ENCODE measurements at places on chromosomes 3 and 15.

GRCh38 chr3:71402911-71403310 lies 180.6 kb downstream of the FOXP1 start:
- DNase-seq, result peak; percentile 63

- DNase-seq, result no peak
Measured at GRCh38 chr15:57720867-57721266, 14.4 kb downstream of the POLR2M start.

- DNase-seq, result no peak
Measured at GRCh38 chr3:151377768-151378385, 6.7 kb downstream of the P2RY12 start.

DNA sequence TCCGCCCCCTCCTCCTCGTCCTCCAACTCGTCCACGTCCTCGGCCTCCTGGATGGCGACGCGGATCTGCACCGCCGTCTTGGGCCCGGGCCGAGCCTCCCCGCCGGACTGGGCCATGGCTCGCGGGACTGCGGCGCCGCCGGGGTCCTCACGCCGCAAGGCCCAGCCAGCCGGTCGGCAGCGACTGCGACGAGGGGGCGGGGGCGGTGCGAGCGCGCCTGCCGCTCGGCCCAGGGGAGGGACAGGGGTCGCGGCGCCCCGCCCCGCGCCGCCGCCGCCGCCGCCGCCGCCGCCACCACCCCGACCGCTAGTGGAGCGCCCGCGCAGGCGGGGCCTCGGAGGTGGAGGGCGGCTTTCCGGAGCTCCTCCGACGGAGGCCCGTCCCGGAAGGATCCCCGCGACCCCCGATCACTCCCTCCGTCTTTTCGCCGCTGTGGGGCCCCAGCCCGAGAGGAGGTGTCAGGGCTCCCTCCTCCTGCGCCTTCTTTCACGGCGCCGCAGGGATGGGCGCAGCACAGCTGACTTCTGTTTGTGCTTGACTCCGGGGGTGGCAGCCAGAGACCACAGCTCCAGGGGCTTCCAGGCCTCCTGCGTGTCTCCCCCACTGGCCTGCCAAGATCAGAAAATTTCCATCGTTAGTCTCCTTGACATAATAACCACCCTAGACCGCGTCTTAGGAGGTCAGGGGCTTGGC lies at the start of gene LARP6:
Gene LARP6 (minus strand): TSS at position 185 of the 693 bp plus-strand sequence. CDS start 69 bp downstream, at position 116.
- peak; percentile 26 for DNase-seq

GRCh38 chr3:197137751-197138150 lies 108.1 kb upstream of the MELTF start:
- peak; percentile 51 for DNase-seq

DNA sequence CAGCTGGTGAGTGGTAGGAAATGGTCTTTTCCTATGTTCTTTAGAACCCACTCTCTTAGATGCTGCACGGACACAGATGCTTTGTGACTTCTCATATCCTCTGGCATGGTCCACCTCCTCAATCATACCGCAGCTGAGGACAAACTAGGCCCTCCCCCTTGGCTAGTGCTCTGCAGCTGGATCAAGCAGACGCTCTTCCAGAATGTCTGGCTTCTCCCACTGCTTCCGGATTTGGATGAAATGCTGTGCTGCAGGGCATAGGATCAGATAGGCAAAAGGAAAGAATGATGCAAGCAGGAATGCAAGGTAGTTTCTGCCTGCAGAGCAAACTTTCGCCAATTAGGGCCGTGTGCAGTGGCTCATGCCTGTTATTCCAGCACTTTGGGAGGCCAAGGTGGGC lies 75.7 kb upstream of the SLC4A7 start:
- no peak for DNase-seq

- DNase-seq, result no peak
Measured at GRCh38 chr3:48196611-48197010, 8.4 kb upstream of the CDC25A start.

- no peak for DNase-seq
Measured at GRCh38 chr3:139357899-139358298, 14.1 kb downstream of the MRPS22 start.

DNA sequence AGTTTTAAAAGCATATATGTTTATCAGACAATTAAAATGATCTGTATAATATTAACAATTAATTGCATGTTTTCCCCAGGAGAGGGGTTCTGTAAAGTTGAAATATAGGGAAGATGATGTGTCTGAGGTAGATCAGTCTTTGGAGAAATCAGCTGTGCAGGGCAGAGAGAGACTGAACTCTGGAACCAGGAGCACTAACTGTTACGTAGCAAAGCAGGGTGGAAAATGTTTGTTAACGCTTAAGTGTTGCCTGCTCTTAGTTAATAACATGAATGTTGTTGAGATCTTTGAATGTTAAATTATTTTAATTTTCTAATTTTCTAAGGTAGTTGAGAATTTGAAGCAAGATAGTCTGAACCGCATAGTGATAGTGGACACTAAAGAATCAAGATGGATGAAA lies 57.5 kb downstream of the NEO1 start:
- no peak for DNase-seq

DNA sequence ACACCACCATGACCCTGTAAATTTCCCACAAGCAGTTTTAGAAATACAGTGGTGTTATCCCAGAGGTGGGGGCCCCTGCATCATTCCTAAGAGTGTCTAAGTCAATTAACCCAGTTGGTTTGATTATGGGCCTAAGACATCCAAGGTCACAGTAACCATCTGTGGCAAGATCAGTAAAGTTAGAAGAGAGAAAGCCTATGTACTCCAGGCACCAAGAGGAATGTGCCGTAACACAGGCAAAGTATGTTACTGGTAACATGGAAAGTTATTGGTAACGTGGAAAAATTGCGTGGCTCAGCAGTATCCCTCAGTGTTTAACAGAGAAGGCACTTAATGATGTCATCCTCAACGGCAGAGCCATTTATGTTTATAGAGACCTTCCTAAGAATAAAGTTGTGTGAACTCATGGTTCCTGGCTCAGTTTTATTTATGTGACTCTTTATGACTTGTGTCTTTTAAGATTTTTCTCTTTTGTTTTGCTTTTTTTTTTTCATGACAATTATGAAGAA lies 144.1 kb upstream of the RASGRP1 start:
- no peak for DNase-seq

DNA sequence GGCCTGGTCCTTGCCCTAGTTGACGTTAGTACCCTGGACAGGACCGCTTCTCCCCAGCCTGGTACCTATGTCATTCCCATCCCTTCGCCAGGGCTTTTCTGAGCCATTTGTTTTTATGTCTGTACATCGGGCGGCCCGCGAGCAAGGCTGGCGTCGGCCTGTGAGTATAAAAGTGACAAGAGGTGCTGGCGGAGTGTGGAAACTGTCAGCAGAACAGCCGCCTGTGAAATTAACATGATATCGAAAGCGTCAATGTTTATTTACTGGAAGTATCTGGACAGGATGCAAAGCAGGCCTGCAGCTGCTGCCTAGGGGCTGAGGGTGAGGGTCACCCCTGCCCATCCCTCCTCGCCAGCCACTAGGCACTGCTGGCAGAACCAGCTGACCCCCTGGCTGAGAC lies 33.4 kb downstream of the LINGO1 start:
- DNase-seq, result no peak

- peak; percentile 37 for DNase-seq
Measured at GRCh38 chr3:109224333-109224732, 87.8 kb downstream of the C3orf85 start.

DNA sequence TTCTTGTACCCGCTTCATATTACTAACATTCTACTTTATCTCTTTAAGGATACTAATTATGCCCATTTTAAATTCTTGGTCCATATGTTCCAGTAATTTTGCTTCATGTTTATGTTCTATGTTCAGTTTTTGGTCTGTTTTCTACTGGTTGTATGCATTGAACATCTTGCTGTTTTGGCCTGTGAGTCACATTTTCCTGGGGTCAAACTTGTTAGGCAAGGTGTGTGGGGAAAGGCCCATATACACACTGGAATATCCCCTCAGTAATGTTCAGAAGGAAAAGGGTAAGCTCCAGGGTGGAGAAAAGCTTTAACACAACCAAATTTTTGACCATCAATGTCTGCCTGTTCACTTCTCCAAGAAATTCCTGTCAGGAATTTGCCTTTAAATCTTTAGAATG lies 337.7 kb downstream of the SLC9A9 start:
- no peak for DNase-seq

DNA sequence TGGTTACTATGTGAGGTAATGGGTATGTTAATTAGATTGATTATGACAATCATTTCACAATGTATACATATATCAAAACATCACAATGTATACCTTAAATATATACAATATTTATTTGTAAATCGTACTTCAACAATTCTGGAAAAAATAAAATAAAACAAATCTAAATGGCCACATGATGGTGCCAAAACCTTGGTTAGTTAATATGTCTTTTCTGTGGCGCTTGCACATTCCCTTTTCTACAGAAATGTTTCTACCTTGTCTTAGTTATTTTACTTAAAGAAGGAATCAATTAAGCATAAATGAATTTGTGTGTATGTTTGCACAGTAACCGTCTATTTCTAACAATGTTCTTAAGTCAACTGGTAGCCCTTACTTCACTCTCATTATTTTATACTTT lies 53.4 kb downstream of the OXSM start:
- DNase-seq, result peak; percentile 15

DNA sequence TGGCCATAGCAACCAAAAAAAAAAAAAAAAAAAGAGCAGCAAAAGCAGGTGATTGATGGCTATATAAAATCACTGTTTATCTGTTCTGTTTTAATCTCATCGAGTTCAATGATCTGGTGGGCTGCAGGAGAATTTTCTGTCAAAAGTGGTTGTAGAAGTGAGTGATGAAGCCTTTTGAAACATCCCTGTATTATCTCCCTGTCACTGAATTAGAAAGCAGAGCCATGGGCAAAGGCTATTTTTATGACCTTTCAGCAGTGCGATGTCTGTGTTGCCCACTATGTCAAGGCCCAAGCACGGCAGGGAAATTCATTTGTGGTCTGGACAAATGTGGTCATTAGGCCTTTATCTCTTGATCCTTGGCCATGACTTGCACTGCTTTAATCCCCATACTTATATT lies 59.9 kb downstream of the OTOL1 start:
- no peak for DNase-seq

GRCh38 chr3:150784747-150785125 lies 21.8 kb upstream of the SIAH2 start:
- DNase-seq, result no peak

- peak; percentile 74 for DNase-seq
Measured at GRCh38 chr3:28347374-28348264, 902 bp upstream of the ZCWPW2 start.

DNA sequence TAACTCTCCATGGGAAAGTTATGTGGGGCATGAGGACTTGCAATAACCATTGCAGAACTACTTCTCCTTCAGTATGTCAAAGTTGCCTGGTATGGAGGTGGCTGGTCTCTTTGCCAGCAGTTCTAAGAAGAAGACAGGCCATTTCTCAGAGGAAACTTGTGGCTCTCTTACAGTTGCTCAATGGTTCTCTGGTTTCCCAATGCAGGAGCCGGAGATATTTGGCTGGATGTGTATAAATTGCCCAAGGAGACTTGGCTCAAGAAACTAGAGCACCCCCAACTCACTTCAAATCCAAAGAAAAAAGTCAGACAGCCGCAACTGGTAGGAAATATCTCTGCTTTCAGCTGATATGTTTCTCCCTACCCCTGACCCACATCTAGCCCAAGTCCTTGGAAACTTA lies 24.2 kb downstream of the WDR93 start:
- DNase-seq, result peak; percentile 32

DNA sequence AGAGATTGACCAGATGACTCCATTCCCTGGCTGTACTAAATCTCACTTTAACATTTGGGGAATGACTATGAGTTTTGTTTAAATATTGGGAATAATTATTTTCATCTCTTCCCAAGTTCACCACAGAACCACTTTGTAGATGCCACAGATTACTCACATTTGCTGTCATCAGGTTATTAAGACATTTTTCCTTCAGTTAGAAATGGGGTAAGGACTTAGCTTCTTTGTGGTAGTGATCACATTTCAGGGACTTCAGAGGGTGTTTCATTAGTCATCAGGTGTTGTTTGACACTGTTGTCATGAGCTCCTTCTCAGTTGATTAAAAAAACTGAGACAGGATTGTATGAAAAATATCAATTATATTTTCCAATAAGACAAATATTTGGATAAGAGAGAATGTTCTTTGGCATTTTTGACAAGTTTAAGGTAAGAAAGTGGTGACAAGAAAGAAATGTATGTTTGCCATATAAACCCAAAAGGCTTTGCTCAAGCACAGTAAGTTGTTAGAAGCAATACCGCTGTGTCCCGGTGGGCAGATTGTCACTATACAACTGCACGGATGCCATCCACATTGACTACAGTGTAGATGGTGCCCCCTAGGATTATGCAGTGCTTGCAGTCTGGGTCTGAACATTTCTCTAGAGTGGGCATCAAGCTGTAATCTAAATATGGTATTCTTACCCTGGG lies 22.3 kb downstream of the FBXL2 start:
- DNase-seq, result no peak

- DNase-seq, result peak; percentile 83
Measured at GRCh38 chr3:187265461-187265955, 26.0 kb downstream of the MASP1 start.

- no peak for DNase-seq
Measured at GRCh38 chr15:59313641-59314332, 58.9 kb downstream of the MYO1E start.

DNA sequence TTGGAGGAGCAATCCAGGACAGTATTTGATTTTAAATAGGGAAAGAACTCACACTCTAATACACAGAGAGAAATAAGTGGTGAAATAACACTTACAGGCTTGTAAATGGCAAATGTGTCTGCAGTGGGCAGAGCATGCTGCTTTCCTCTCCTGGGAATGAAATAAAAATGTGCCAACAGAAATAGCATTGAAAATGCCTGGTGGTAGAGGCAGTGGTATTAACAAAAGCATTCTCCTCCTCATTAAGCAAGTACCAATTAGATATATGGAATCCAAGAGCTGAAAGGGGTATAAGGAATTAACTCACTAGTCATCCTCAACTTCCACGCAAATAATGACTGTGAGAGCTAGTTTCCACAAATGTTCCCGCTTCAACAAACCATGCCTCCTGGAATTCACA lies 364.1 kb upstream of the KCNMB2 start:
- DNase-seq, result no peak

- DNase-seq, result peak; percentile 46
Measured at GRCh38 chr3:101216710-101217465, 103.5 kb downstream of the IMPG2 start.

- no peak for DNase-seq
Measured at GRCh38 chr15:62459875-62460274, 294.8 kb upstream of the C2CD4B start.
